ENCODE measurements at places on chromosomes 1 and 21.
A peak's percentile ranks its signal among the peaks of the same experiment; 100 is the strongest.

DNA sequence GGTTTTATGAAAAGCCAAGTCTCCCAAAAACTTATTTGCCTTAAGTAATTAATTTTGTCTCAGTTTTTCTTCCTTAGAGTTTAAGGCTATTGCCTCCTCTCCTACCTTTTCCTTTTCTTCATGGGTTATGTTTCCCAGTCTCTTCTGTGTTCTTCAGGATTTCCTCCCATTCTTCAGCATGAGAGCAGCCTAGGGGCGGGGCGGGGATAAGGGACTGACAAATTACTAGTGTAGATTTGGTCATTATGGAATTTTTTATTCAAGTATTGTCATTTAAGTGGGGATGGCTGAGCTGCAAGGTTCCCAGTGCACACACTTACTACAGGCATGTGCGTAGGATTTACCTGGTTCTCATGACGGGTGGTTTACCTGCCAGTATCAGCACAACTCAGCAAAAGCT lies 35.2 kb upstream of the PIGV start:
- DNase-seq = no peak

DNA sequence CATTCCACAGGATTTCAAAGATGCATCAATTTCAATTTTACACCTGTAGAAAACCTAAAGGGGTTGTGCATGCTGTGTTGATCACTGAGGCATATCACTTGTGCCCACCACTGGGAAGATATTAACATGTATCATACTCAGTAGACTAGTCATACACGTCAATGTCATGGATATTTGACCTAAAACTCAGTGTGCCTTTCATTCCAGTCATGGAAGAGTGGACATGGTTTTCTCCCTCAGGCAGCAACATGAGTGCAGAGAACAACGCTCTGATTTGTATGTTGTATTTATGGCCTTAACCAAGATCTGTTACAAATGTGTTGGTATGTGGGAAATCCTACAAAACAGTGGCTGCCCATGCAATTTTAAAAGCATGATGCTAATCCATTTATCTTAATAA lies 6.1 kb upstream of the C1orf53 start:
- no peak for DNase-seq

DNA sequence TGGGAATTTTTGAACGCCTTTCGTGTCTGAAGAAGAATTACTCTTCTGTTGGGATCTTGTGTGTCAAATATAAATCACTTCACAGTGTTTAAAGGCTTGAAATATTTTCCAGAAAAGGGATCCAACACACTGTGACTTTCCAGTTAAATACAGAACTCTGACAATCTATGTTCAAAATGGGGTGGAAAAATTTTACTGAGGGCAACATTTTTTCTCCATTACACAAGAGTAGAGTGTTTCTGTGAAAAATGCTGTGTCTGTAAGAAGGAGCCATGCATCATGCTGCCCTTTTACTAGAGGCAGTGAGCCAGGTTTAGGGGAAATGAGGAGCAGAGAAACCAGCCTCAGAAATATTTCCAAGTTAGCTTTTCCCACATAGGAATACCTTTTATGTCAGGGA lies 86.5 kb downstream of the VPS13D start:
- DNase-seq = no peak

DNA sequence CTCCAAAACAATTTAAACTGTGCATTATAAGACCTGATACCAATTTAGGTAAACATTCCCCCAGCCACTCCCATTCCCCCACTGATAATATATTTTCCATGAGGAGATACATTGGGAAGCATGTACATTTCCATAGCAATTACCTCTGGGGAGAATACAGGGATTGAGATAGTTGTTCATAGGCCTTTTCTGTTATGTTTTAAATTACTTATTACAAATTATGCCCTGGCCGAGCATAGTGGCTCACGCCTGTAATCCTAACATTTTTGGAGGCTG lies 4.4 kb downstream of the ASAP3 start:
- DNase-seq = no peak

DNA sequence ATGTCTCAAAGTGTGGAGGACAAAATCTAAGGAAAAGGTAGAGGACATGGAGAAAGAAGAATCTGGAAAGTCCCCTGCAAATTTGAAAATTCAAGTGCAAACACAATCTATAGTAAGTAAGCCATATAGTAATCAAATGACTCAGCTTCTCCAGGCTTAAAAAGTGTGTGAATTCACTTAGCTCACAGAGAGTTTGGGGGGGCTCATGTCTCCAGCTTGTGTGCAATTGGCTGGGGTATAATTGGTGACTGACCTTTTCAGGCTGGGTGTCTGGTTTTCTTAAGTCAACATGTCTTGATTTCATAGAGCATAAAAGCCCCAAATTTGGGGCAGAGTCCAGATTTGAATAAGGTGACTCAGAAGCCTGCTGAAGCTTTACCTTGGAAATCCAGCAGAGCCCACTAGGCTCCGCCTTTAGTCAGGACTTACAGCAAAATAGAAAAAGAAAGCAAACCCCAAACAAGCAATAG lies 8.6 kb downstream of the CLDN14 start:
- peak; percentile 88 for DNase-seq

DNA sequence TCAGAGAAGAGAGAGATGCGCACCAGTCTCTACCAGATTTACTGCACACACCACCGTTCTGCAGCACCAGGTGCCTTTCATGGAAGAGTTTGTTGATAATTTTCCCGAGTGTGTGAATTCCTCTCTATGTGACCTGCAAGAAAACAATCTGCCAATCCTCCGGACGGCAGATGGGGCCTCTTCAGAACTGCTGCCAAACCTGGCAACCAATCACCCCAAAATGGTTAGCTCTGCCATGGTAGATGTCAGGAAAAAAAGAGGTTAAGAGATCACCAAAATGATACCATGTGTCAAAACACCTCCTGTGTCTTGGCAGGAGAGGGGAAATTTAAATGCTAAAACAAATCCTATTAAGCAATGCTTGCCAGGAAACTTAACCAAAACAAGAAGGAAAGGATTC lies 96.5 kb downstream of the DAB1 start:
- DNase-seq = no peak

DNA sequence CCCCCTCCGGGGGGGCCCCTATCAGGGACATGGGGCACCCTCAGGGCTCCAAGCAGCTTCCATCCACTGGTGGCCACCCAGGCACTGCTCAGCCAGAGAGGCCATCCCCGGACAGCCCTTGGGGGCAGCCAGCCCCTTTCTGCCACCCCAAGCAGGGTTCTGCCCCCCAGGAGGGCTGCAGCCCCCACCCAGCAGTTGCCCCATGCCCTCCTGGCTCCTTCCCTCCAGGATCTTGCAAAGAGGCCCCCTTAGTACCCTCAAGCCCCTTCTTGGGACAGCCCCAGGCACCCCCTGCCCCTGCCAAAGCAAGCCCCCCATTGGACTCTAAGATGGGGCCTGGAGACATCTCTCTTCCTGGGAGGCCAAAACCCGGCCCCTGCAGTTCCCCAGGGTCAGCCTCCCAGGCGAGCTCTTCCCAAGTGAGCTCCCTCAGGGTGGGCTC lies 34.9 kb downstream of the TRIM11 start:
- DNase-seq = no peak

- no peak for DNase-seq
Observed at GRCh38 chr1:31787786-31788137, 23.6 kb upstream of the ADGRB2 start.

GRCh38 chr1:240492832-240493440 lies 119.0 kb downstream of the GREM2 start:
- DNase-seq = no peak

- DNase-seq = peak; percentile 42
Observed at GRCh38 chr1:229759037-229759435, 133.0 kb downstream of the URB2 start.

DNA sequence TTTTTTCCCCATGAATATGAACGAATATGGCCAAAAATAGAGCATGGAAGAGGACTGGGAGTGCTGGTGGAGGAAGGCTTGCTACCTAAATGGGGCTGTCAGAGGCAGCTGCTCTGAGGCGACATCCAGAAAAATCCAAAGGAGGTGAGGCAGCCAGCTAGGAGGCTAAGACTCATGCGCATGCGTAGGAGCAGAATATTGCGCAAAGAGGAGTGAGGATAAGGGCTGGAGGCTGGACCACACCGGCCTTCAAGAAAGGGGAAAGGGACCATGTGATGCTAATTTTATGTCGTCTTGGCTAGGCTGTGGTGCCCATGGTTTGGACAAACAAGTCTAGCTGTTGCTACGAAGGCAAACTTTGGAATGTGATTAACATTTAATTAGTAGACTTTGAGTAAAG lies 30.5 kb downstream of the HEYL start:
- DNase-seq = no peak

DNA sequence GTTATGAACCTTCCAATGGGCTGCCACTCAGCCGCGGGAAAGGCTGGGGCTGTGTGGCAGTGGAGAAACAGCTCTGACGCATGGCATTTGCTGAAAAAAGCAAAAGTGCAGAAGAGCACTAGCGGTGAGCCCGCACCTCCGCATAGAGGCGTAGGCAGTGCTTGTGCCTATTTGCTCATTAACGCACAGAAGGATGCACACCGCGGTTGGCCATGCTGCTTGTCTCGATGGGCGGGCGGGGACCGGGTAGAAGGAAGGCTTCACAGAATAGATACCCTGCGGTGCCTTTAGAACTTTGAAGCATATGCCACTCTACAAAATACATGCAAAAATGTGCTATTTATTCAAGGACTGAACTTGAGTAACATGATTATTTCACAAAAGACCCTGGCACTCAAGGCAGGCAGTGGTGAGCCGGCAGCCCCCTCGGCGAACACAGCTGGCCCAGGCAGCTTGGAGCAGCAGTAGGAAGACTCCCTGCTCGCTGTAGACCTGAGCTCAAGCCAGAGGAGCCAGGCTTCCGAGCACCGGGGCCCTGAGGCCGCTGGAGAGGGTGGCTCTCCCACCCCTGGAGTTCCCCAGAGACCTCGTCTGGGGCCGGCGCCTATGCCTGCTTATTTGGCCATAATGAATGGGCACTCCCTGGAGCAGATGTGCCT lies 71.5 kb downstream of the SIK1 start:
- DNase-seq = no peak

DNA sequence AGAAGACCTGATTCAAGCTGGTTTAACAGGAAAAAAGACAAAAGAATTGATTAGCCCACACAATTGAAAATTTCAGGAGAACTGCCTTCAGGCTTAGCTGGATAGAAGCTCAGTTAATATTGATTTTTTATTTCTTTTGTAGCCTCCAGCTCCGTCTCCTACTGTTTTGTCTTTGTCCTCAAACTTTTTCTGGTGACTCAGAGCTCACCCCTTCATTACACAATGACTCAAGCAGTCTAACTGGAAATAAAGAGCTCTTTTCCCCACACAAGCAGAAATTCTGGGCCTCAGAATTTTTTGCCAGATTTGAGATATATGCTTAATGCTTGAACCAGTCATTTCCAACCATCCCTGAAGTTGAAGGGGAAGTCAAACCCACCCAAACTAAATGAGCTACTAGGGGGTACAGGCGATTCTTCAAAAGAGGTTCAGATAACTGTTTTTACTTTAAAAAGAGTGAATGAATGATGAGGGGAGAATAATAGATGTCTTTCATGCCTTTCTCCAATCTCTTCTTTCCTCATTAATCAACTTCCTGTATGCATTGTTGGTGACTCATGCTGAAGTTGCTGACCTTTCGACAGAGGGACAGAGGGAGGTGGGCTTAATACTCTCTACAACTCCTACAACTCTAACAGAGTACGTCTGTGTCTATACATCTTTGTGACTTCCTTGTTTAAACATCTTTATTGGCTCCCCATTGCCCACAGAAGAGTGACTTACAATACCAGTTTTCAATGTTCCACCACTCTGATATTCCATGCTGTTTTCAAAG lies 6.2 kb upstream of the ACP6 start:
- peak; percentile 71 for DNase-seq

DNA sequence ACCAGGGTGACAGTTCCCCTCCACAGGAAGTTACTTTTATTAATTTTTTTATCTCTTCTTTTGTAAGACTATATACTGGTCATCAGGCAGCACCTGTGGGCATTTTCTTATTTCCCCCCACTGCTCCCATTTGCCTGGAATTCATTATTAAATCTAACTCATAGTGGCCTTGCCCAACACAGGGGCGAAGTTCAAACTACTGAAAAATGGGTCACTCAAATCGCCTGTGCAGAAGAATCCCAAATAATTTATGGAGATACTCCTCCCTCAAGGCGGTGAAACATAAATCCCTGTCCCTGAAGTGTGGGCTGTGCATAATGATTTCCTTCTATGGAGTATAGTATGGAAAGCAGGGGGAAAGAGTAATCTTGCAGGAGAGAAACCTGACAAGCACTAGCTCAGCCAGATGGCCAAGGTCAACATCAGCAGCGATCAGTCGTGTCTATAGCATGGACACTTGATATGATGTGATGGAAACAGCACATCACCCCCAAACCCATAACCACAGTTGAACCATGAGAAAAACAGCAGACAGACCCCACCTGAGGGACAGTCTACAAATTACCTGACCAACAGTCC lies 7.9 kb downstream of the CAMK2N1 start:
- no peak for DNase-seq

DNA sequence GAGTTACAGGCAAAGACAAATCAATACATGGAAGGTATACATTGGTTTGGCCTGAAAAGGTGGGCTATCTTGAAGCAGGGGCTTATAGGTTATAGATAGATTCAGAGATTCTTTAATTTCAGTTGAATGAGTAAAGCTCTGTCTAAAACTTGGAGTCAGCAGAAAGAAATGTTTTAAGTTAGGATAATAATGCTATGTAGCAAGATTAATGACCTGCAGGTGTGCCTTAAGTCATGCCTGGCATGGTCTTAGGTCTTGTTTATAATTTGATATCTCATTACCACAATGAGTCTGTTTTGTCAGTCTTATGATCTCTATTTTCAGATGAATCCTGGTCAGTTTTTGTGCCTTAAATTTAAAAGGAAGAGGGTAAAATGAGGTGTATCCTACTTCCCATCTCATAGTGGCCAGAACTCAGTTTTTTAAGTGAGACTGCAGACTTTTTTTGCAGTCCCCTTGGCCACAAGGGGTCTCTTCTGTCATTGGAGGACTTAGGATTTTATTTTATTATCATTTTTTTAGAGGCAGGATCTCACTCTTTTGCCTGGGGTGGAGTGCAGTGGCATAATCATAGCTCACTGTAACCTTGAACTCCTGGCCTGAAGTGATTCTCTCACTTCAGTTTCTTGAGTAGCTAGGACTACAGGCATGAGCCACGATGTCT lies 21.3 kb upstream of the PGBD2 start:
- no peak for DNase-seq

DNA sequence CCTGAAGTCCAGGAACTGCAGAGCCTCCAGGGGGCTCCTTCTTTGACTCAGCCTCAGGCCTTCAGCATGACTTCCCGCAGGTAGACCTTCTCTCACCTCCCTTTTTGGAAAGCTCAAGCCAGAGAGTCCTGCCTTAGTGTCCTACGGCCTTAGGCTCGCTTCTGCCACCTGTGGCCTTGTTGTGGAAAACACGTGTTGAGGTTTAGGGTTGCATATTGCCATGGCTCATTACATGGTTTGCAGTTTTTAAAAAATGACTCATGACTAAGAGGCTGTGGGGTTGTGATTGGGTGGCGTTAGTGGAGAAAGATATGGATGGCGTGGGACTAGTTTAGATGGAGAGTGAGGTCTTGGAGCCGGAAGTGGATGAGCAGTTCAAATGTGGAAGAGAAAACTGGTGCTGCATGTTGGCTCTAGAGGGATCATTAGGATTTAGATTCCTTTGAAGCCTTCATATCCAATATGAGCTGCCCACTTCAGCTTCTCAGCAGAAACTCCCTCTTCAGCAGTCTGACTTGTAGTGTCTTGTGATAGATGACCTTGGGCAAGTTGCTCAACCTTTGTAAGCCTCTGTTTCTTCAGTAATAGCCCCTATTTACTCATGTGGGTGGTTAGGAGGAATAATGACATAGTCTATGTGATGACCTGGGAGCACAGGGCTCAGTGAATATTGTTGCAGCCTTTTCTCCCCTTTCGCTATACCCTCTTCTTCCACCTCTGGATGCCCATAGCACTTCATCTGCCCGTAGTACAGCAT lies 6.5 kb upstream of the FGGY start:
- peak; percentile 35 for DNase-seq
